Right atrium auricular region (tissue), 2 donors: ENCODE measurements at places on chromosomes 3 and 15.

DNA sequence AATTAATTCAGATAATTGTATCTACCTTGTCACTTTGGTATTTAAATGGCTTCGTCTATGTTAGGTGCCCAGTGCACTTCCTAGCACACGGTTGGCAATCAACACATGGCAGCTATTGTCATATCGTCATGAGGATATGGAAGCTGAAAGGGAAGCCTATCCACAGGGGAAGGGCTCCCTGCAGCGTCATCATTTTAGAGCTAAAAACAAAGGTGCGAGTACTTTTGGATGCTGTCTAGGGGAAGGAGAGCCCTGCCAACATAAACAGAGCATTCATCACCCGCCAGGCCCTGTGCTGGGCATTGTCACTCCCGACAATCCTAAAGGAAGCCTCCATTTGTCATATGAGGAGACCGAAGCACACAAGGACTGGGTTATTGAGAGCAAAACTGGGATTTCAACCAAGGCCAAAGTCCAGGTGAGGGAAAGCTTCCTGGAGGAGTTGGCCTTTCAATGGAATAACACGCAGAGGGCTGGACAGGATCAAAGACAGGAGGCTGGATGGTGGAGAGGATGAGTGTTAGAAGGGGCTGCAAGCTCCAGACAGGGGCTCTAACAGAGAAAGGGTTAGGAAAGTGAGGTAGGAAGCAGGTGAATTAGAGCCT lies 8.0 kb upstream of the PARL start:
- DNase-seq: no peak

GRCh38 chr15:67495585-67495984 lies 25.3 kb upstream of the C15orf61 start:
- no peak for DNase-seq

DNA sequence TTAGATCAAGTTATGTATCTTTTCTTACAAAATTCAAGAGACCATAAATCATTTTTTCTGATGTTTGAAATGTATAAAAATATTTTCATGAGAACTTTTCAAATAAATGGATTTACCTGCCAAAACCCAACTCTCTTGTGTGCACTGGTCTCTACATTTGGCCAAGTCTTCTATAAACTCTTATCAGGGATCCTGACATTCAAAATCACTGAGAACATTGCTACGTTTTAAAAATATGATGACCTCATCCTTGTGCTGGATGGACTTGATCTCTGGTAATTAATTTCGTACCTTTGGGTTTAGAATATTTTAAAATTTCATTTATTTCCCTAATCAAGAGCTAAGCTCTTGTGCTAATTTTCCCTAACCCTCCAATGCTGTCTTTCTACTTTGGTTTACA lies 127.4 kb downstream of the ATP8B4 start:
- DNase-seq: no peak

GRCh38 chr3:77169823-77170222 lies 129.9 kb downstream of the ROBO2 start:
- DNase-seq: no peak

DNA sequence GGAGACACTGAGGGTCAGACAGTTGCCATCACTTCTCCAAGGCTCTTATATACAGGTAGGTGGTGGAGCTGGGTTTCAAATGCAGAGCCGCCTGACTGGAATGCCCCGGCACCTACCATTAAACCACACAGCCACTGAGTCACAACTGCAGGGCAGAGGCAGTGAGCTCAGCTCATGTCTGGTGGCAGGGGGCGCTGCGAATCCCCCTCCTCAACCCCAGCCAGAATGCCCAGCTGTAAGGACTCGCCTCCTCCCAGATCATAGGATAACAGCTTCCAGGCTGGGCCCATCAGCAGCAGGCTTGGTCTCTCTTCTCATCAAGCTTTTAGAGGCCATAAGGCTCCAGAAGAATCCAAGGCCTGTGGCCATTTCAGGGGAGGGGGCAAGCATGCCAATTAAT lies 26.4 kb downstream of the ADCY5 start:
- DNase-seq: no peak

- DNase-seq: no peak
Measured at GRCh38 chr3:66075281-66075680, 36.6 kb upstream of the MAGI1 start.

- no peak for DNase-seq
Measured at GRCh38 chr15:74208496-74208895, 5.9 kb upstream of the STRA6 start.

DNA sequence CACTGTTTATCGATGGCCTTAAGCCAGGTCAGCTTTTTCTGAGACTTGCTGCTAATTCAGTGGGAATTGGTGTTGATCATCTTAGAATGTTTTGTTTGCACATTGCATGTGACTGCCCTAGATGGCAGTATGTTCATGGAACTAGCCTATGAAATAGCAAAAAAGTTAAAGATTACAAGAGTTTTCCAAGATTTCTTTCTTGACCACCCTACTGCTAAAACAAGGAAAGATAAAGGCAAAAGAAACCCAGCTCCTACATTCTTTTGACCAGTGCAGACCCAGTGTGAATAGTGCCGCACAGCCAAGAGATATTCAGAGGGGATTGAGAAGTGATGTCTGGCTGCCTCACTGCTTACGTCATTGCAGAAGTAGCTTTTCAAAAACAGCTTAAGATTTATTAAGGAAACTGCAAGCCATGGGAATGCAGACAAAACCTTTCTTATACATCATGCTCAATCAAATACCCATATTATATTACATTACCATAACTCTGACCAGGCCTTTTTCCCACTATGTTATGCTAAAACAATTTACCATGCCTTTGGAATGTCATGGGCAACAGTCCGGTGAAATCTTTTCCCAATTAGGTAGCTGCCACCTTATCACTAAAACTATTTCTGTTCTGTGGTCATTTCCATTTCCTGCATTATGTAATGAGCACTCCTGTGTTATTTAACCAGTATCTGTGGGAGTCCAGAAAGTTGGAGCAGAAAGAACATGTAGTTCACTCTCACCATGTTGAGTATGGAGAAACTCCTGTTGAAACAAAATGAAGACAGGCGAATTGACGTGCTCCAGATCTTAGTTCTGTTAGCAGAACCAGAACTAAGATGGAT lies 6.0 kb downstream of the PHLDB2 start:
- DNase-seq: no peak

- no peak for DNase-seq
Measured at GRCh38 chr3:149751551-149751950, 738 bp downstream of the COMMD2 start.

- no peak for DNase-seq
Measured at GRCh38 chr15:80480171-80480811, 76.1 kb downstream of the ARNT2 start.

GRCh38 chr3:166291186-166291955 lies 454.1 kb upstream of the BCHE start:
- no peak for DNase-seq

GRCh38 chr3:9222956-9223639 lies 26.3 kb downstream of the SRGAP3 start:
- DNase-seq: no peak

- DNase-seq: no peak
Measured at GRCh38 chr3:122642935-122643334, 37.7 kb upstream of the PARP14 start.

- no peak for DNase-seq
Measured at GRCh38 chr3:19632099-19633074, 301.6 kb downstream of the EFHB start.

DNA sequence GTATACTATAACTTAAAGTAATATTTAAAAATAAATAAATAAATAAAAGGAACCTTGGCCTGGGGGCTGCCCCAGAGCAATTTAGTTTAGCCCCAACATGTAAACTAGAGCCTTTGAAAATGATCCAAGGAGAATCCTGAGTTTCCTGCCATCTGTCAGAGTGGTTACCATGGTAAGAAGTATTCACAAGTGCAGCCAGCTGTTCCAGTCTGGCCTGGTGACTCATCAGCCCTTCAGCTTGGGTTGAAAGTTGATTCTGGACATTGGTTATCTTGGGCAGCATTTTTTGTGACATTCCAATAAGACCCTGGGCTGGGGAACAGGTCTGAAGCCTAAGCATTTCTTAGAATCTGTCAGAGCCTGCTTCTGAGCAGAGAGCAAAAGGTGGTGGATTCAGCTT lies 72.7 kb upstream of the LRTM1 start:
- DNase-seq: peak; percentile 67

GRCh38 chr15:43433165-43433564 lies 59.8 kb downstream of the TP53BP1 start:
- DNase-seq: no peak

DNA sequence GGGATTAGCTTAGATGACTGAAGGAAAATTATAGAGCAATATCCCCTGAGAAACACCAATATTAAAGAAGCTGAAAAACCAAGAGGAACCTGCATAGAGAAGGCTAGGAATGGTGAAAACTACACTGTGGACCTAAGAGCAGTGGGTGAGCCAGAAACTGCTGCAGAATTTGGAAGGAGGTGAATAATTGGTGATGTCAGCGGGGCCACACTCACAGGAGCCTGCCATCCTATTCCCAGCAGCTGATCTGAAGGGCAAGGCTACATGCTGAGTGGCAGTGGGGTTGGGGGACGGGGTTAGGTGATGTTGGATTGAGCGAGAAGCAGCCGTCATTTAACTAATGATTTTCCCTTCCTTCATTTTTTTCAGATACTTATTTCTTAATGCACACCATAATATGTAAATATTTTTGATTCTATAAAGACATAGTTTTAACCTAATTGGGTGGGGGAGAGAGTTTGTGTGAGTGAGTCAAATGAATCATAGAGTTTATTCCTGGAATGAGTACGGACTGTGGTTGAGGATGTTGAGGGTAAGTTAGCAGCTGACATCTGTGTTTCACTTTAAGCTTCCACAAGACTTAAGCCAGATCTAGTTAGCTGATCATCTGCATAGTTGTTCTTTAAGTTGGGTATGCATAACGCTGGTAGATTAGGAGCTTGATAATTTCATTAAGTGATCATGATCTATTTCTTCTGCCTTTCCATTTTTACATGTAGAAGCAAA lies 222.8 kb downstream of the PTPRG start:
- DNase-seq: no peak

DNA sequence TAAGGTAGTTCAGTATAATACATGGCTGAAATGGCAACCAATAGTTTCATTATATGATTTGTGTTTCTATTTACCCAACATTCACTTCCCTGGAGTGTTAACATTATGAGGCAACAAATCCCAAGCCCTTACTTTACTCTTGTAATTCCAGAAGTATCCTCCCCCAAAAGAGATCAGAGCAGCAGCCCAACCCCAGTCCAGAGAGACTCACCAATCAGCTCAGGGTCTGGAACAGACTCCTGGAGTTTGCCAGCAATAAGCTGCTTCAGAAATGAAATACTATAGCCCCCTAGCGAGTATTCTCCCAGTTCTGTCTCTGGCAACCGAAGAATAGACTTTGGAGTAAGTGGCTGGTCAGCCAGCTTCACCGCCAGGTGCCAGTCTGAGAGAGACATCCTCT lies 2.5 kb downstream of the UBL7 start:
- no peak for DNase-seq

DNA sequence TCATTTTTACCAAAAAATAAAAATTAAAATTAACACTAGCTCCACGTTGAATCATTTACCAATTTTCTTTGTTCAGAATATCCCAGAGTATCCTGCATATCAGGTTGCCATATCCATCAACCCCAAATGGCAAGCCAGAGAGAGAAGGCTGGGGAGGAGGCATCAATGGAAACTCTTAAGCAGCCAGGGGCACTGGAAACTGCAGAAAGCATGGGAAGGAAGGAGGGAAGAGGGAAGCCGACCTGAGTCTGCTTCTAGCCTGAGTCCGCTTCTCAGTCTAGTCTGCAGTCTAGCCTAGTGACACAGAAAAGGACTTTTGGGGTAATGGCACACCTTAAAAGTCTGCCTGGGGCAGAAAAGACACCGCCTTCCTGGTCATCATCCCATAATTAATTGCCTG lies 1.6 kb upstream of the MTHFS start:
- no peak for DNase-seq

GRCh38 chr15:33888176-33888575 lies 80.1 kb upstream of the CHRM5 start:
- no peak for DNase-seq

- DNase-seq: no peak
Measured at GRCh38 chr15:22903427-22903826, 65.0 kb downstream of the NIPA2 start.

DNA sequence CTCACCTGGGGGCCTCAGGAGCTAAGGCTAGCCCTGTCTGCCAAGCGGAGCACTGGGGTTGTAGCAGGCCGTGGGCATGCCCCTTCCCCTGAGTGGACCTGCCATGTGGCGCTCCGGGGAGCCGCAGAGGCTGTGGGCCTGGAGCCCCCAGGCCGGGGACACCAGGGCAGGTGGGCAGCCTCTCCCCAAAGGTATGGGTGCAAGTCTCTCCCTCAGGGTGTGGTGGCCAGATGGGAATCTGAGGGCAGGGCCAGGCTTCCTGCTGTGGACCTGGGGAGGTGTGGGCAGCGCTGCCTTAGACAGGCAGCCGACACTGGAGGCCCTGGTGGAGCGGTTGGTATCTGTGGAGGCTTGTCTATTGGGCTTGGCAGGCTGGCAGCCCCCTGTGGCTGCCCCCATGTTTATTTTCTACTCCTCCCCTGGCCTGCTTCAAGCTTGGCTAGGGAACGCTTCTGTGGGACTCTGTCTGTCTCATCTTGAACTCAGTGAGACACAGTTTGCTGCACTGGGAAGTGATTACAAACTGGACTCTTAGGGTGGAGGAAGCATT lies 5.9 kb downstream of the ACVR2B start:
- no peak for DNase-seq

DNA sequence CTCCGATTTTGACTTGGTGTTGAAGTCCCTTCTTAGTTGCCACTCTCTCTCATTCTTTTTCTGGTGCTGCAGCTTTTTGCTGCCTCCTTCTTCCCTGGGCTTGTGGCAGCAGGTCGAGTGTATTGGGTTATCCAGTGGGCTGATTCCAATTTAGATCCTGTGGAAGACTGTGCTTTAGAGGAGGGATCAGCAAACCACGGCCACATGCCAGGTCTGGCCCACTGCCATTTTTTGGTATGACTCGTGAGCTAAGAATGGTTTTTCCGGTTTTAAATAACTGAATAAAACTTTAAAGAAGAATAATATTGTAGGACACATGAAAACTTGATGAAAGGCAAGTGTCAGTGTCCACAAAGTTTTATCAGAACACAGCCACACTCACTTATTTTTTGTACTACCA lies 330.5 kb downstream of the ROBO2 start:
- DNase-seq: no peak
